ENCODE measurements at places on chromosomes 16 and 17.

- peak; percentile 69 for DNase-seq
Observed at GRCh38 chr17:82424001-82424862, 5.8 kb upstream of the OGFOD3 start.

GRCh38 chr17:49406421-49407061 lies 8.1 kb downstream of the PHB1 start:
- DNase-seq: no peak

DNA sequence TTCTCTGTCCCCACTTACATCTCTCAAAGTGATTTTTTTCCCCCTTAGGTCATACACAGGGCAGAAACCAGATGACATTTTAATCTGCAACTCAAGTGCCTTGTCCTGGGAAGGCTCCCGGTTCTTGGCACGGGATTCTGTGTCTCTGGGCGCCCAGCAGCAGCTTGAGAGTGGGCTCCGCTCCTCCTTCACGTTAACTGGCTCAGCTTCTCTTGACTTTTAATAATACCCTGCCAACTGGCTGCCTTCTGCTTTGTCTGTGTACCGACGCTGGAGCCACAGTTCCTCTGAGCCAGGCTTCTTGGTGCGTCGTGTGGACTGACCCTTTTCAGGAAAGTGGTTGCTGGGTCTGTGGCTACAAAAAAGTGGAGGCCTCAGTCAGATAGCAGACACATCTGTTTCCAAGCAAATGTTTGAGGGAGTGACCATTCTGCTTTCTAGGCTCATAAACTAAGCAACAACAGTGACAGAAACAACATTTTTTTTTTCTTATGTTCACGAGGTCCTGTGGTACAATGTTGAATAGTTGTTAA lies 64.9 kb downstream of the IRF8 start:
- DNase-seq: no peak

- DNase-seq: peak; percentile 65
Observed at GRCh38 chr16:30472328-30472942, at the start of gene ITGAL. TSS of gene ITGAL (plus strand) at chr16:30472742. CDS start at chr16:30472838, 96 bp downstream.

- no peak for DNase-seq
Observed at GRCh38 chr17:83127431-83128160, 48.2 kb downstream of the METRNL start.

All from stimulated activated CD4-positive, alpha-beta T cell treated with anti-CD3 and anti-CD28 coated beads, Interleukin-2, amount 100 ng/mL, for 48 hours (primary cell).